Type B pancreatic cell (in vitro differentiated cells): ENCODE measurements at places on chromosomes 13 and 19.

- DNase-seq = no peak
Measured at GRCh38 chr13:23202383-23202782, 21.6 kb downstream of the SGCG start.

DNA sequence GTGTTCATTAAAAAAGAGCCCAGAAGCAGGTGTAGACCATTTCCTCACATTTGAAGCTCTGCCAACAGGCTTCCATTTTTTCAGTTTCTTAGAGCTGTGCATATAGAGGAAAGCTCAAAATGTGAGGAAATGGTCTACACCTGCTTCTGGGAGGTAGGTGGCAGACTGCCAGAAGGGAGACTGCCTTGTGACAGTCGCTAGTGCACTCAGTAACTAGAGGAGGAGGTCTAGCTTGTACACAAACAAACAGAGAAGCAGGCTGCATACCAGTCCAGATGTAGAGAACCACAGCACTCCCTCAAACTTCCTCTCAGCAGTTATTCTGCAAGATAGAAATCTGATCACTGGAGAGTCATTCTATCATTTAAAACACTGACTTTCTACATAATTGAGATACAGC, 800.2 kb downstream of the EFNB2 start:
- no peak for DNase-seq

DNA sequence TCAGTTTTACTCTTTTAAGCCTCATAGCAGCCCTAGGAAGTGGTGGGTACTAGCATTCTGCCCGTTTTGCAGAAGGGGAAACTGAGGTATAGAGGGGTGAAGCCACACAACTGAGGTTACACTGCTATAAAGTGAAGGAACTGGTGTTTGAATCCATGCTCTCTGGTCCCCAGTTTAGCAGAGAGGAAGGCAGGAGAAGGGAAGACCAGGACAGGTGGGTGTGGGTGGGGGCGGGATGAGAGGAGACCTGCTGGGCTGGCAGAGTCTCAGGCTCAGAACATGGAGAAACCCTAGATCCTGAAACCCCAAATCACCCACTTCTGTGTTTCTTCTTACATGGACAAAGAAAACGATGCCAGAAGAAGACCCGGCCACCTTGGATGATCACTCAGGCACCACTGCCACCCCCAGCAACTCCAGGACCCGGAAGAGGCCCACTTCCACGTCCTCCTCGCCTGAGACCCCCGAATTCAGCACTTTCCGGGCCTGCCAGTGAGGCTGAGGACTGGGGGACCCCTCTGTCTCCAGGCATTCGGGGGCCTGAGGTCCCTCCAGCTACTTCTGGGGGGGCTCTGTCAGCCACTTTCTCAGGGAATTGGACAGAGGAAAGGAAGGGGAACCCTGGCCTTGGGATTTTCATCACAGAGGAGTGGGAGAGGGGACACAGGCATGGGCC, 2.3 kb upstream of the CARM1 start:
- DNase-seq = no peak

- DNase-seq = no peak
Measured at GRCh38 chr19:13036366-13036976, 41.2 kb downstream of the NFIX start.

DNA sequence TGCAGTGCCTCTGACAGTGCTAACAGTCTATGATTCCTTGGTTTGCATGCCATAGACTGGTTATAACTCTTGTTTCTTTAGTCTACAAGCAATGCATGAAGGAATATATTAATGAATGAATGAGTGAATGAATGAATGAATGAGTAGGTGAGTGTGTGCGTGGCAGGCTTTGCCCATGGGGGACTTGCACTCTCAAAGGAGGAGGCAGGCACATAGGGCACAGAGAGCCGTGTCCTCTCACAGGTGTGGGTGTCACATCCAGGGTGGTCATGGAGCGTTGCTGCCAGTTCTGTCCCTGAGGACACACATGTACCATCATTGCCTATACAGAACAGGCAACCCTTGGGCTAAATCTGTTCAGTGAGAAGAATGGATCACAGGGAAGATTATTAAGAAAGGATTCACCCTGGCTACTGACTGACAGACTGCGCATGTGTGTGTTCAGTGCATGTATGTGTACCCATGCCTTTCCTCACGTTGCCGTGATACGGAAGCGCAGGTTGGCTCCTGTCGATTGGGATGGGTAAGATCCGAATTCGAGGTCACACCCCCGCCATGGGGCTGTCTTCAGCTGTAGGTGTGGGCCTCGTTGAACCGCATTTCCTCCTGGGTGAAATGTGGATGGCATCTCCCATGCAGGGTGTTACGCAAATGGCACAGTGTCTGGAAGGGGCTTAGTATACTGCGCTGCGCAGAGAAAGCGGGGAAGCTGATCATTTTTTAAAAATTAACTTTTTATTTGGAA, 161.4 kb downstream of the STK24 start:
- DNase-seq = no peak

- DNase-seq = no peak
Measured at GRCh38 chr13:23724196-23724970, 154.2 kb downstream of the TNFRSF19 start.

DNA sequence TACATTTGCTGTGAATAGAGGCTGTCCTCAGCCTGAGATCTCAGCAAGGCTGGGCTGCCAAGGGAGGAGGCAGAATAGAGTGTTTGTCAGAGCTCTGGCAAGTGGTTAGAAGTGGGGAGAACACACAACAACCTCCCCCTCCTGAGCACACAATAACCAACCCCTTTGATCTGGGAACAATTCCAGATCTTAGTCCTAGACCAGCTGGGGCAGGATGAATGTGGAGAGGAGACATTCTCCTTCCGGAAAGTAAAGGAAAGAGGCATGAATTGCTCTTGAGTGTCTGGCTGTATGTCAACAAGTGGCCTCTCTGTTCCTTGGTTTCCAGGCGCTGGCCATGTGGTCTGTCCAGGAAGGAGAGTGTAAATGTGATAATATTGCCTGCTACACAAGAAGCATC, 114.9 kb upstream of the TMTC4 start:
- no peak for DNase-seq
